ENCODE measurements at places on chromosomes 4 and X.

- no peak for DNase-seq
These were observed 297.5 kb downstream of the ARHGAP24 start for GRCh38 chr4:85772470-85772869.

- no peak for DNase-seq
These were observed 18.6 kb downstream of the GRK4 start for GRCh38 chr4:2982012-2982411.

GRCh38 chr4:169662206-169662605, 41.8 kb downstream of the CLCN3 start:
- DNase-seq = no peak

DNA sequence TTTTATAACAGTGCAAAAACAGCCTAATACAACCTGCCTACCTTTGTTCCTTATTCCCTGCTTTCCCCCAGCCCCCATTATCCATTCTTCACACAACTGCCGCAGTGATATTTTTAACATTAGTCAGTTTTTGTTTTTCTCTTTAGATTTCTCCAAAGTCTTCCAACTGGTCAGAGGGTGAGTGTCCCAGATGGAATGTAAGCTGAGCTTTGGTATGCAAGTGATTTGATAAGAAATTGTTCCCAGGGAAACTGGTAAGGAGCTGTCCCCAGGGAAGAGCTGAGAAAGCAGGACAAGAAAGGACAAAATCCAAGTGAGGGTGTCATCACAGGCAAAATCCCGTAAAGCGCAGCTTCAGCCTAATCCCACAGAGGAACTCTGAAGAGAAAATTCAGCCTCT, 475.5 kb upstream of the ADGRL3 start:
- DNase-seq = peak; percentile 94

DNA sequence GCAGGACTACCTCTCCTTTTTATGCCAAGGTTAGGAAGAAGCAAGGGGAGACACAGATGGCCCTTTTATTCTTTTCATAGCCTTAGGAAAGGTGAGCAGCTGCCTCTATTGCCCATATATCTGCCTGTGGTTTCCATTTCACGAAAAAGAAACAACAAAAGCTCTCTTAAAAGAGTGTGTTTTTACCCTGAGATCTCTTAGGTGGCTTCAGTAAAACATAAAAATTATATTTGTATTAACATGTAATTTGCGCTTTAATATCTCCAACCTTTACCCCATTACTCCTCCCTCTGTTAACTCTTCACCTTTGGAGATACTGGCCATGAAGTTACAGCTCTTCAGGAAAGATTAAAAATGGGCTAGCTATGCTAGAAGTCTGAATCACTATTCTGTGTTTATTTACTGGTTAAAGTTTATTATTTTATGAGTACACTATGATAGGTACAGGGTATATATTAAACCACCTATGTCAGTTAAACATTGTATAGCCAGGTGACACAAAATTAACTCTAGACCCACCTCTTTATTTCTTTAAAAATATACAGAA, 15.0 kb upstream of the SULT1B1 start:
- no peak for DNase-seq

- DNase-seq = peak; percentile 7
These were observed 112.5 kb upstream of the BMP3 start for GRCh38 chr4:80918004-80918403.

- DNase-seq = peak; percentile 78
These were observed 13.0 kb downstream of the EXOC1 start for GRCh38 chr4:55866290-55866907.

- no peak for DNase-seq
These were observed 660 bp upstream of the COL25A1 start for GRCh38 chr4:109303140-109303496.

DNA sequence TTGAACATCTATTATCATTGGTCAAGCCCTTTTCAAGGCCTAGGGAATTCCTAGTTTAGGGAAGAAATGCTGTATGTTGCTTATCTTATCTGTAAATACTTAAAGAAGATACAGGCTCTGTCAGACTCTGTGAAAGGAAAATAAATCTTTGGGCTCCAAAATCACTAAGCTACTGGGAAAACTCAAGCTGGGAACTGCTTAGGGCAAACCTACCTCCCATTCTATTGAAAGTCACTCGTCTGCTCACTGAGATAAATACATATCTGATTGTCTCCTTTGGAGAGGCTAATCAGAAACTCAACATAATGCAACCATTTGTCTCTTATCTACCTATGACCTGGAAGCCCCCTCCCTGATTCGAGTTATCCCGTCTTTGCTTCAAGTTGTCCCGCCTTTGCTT, 108.6 kb upstream of the NDST4 start:
- no peak for DNase-seq

GRCh38 chrX:1483843-1484637, 31.3 kb upstream of the ASMTL start:
- no peak for DNase-seq

- DNase-seq = no peak
These were observed 26.4 kb downstream of the MORC4 start for GRCh38 chrX:106973433-106974149.

DNA sequence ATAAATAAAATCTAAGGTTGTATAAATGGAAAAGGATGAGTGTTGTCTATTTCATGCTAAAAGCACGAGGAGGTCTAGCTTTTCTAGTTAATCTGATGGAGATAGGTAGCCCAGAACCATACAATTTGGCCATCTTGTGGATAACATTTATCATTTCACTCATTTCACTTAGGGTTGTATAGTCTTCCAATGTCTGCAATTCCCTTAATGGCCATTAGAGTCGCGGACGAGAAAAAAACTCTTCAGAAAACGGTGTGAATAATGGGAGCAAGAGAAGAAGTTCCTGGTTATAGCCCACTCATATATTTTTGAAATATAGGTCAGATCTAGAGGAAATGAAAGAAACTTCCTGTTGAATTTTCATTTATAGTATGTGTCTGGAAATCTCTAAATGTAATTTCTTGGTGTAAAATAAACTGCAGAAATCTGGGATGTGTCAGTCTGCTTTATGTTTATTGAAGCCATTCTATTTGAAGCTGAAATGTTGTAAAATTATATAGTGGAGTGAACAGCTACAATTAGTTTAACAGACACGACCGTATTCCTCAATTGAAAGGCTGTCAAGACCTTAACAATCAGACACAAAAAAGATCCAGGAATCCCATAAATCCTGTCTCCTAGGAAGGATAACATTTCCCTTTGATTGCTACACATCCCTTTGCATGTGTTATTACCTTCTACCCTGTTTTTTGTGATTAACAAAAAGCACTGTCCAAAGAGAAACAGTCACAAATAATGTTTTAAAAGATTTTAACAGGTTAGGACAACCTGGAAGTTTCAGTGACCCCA, 47.7 kb upstream of the MGST2 start:
- DNase-seq = no peak

GRCh38 chr4:15774020-15774420, 4.1 kb upstream of the CD38 start:
- no peak for DNase-seq

DNA sequence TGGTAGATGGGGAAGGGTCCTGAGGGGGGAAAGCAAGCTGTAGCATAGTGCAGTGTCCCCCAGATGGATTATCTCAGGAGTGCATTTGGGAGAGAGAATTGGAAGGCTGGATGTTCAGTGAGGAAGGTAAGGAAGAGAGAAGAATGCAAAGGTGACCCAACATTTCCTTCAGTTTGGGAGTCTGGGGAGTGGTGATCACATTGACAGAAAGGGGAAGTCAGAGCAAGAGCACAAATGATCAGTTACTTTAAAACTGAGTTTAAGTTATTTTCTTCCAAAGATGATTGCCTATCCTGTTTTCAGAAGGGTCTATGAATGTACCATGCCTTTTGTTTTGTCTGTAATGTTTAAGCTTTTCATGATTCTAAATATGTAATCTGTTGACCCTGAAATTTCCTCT, 47.6 kb downstream of the ARHGAP10 start:
- no peak for DNase-seq

- DNase-seq = peak; percentile 46
These were observed 20.2 kb downstream of the WDR1 start for GRCh38 chr4:10096201-10096977.

- no peak for DNase-seq
These were observed 780.6 kb downstream of the FAM133A start for GRCh38 chrX:94454606-94455005.

- peak; percentile 22 for DNase-seq
These were observed 3.0 kb downstream of the GPC4 start for GRCh38 chrX:133412246-133412645.

GRCh38 chrX:1493877-1494510, 41.3 kb upstream of the ASMTL start:
- no peak for DNase-seq

- DNase-seq = no peak
These were observed 94.9 kb upstream of the PLAC1 start for GRCh38 chrX:134752981-134753717.

DNA sequence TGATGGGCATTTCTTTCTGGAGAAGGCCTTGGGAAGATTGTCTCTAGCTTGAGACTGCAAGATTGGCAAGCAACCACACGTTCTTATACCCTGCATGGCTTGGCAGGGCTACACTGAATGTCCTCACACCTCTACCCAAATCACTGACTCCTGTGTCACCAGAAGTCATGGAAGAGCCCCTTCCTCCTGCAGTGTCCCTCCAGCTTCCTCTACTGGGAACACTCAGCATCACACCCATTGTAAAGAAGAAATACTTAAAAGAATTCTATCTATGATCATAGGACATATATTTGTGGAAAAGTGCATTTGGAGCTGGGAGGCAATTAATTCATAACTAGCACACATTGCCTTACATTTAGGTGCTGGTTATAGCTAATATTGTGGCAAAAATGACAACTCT, 113.1 kb downstream of the CCSER1 start:
- DNase-seq = no peak

GRCh38 chrX:14084466-14084865, 54.8 kb upstream of the GEMIN8 start:
- DNase-seq = no peak

GRCh38 chr4:106615410-106615945, 246.9 kb upstream of the GIMD1 start:
- no peak for DNase-seq

DNA sequence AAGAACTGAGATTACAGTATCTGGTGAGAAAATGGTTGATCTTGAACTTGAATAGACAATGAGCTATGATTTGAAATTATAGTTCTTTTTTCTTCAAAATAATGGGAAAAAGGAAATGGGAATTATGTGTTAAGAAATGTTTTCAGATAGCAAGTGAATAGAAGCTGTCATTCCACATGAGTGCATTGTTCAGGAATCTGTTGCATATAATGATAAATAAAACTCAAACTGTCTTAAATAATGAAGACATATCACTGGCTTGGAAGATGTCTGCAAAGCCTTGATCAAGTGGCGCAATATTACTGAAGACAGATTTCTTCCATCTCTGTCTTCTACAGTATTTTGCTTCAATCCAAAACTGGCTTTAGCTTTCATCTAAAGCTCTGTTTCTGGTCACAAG, 479.3 kb upstream of the ZFP42 start:
- DNase-seq = no peak

- DNase-seq = peak; percentile 83
These were observed 82.2 kb downstream of the MAML3 start for GRCh38 chr4:140071806-140072205.

DNA sequence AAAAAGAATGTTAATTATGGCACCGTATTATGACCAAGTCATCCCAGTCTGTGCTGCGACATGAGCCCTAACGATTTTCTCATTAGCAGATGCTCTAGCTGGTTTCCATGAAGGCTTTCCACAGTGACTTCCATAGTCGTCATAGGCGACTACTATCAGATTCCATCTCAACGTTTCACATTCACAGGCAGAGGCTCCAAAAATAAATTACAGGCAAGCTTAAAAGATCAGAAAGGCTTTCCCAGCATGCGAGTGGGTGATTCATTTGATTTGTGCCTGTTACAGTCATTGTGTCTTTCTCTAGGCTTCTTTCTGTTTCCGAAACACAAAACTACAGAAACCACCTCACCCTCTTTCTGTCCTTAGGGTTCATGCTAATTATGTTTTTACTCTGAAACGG, 43.2 kb downstream of the PALLD start:
- peak; percentile 64 for DNase-seq

DNA sequence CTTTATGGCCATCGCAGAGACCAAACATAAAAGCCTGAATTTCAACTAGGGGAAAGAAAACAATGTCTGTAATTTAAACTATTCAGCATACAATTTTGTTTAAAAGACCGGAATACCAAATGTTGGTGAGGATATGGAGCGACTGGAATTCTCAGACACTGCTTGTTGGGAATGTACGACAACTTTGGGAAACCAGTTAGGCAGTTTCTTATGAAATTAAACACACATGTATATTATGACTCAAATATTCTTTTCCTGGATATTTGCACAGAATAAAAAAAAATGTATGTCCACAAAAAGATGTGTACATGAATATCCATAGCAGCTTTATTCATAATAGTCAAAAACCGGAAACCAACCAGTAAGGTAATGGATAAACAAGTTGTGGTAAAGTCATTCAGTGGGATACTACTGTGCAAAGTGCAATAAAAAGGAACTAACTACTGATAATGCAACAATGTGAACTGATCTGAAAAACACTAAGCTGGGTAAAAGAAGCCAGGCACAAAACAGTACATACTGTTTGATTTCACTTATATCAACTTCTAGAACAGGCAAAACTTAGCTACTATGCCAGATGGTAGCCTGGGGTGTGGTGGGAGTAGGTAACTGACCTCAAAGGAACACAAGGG, 152.7 kb upstream of the FTHL17 start:
- no peak for DNase-seq

DNA sequence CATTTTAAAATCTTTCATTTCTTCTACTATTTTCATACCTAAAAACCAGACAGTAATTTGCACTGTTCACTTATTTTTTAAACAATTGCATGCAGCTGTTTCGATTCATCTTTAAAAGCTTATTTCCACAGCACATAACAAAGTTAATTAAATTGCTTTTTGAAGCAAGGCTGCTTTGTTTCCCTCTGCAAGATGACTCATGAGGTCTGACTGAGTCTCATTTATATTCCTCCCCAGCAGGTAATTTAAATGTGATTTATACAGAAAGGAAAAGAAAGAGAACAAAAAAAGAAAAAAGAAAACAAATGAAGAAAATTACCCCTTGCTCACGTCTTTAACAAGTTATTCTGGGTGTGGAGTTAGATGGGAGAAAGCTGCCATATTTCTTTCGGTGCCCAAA, 22.8 kb downstream of the VMA21 start:
- no peak for DNase-seq

DNA sequence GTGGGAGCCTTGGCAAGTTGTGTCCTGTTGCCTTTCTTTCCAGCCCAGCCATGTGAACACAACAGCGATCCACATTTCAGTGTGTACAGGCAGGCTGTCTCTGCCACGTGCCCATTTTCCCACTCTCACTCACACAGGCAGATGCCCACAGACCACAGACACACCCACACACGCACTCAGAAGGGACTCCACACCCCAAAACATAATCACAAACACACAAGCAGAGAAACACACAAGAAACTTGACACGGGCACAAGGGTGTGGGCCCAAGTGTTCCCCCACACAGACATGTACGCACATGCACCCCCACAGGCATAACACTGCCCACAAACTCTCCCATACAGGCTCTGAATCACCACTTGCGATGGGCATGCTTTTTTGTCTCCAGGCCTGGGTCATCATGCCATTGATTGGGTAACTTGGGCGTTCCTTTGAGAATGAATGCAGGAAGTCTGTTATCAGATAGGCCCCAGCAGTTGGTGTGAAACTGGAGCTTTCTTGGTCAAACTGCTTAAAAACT, 84.3 kb downstream of the NBDY start:
- peak; percentile 74 for DNase-seq
